Testis (tissue), 5 donors: ENCODE measurements at places on chromosomes 13 and 19. TPM values are rescaled to one million over a fixed set of nuclear protein-coding genes. Genes with fewer than 3 reads are reported as not detected.
A peak's percentile ranks its signal among the peaks of the same experiment; 100 is the strongest.

Gene GSX1
- total RNA-seq = not detected

DNA sequence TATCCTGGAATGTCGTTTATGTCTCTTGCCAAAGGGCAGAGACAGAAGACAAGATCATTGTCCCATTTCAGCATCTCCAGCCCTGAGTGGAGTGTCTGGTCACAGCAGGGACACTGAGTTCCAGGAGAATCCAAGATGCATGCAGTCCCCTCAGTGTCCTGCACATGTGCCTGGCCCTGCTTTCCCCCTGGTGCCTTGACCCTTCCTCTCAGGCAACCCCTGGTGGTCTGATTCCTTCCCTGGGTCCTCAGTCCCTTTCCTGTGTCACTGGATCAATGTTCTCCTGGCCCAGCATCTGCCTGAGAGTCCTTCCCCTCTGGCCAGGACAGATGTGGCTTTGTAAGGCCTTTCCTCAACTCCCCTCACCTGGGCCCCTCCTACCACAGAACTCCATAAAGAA, 9.0 kb downstream of the CEACAM21 start:
- no peaks in the 10 kb centered on the region for H3K36me3 ChIP-seq
- no peak for DNase-seq
- H3K4me3 ChIP-seq = no peak overlapping the region

Gene PSG6
- total RNA-seq = not detected

Gene PINLYP
- total RNA-seq = 5.9 TPM

GRCh38 chr19:5987077-5987818, 9.3 kb upstream of the RANBP3 start:
- no peaks in the 10 kb centered on the region for H3K36me3 ChIP-seq
- no peaks in the 10 kb centered on the region for H3K27me3 ChIP-seq
- H3K27ac ChIP-seq = no peak overlapping the region
- no peak overlapping the region for H3K4me3 ChIP-seq
- DNase-seq = peak; percentile 86
